ENCODE measurements at places on chromosomes 11 and 22. TPM values are rescaled to one million over a fixed set of nuclear protein-coding genes. Genes with fewer than 3 reads are reported as not detected.

- no peak overlapping the region for H3K27ac ChIP-seq
- H3K27me3 ChIP-seq: no peaks in the 10 kb centered on the region
- DNase-seq: no peak
- H3K4me3 ChIP-seq: no peak overlapping the region
- no peaks in the 10 kb centered on the region for H3K4me1 ChIP-seq
These were observed 147.2 kb downstream of the TRPC6 start for GRCh38 chr11:101436511-101437142.

DNA sequence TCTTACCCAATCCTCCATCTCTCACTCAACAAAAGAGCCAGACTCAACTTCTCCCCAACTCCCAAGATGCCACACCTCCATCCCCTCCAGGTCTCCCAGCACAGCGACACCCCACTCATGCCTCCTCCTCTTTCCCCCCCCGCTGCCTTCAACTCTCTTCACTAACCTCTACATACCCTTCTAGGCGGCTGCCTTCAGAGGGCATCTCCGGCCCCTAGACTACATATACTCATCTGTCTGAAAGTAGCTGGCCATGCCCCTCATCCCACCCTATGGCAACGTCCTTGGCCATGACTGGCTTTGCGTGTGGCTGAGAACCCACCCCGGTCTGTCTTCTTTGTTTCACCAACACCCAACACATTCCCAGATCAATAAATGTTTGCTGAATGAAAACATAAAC, 81.7 kb upstream of the TMEM45B start:
- no peaks in the 10 kb centered on the region for H3K4me1 ChIP-seq
- no peak for DNase-seq
- no peak overlapping the region for H3K27ac ChIP-seq
- H3K36me3 ChIP-seq: no peaks in the 10 kb centered on the region
- H3K4me3 ChIP-seq: no peak overlapping the region

- H3K27me3 ChIP-seq: no peaks in the 10 kb centered on the region
- no peaks in the 10 kb centered on the region for H3K36me3 ChIP-seq
- no peaks in the 10 kb centered on the region for H3K4me1 ChIP-seq
- peak; percentile 79 for DNase-seq
- peak overlapping the region; percentile 62 for H3K27ac ChIP-seq
These were observed 20.3 kb downstream of the WNT11 start for GRCh38 chr11:76185931-76186401.

The CREB3L1 gene
- total RNA-seq: 15.1 TPM

- H3K4me1 ChIP-seq: no peaks in the 10 kb centered on the region
- no peaks in the 10 kb centered on the region for H3K27me3 ChIP-seq
- H3K27ac ChIP-seq: no peak overlapping the region
These were observed 368.3 kb downstream of the SHANK2 start for GRCh38 chr11:70883973-70884623.

The FOLR3 gene
- not detected for total RNA-seq

The TRPC6 gene
- 0.93 TPM for total RNA-seq

DNA sequence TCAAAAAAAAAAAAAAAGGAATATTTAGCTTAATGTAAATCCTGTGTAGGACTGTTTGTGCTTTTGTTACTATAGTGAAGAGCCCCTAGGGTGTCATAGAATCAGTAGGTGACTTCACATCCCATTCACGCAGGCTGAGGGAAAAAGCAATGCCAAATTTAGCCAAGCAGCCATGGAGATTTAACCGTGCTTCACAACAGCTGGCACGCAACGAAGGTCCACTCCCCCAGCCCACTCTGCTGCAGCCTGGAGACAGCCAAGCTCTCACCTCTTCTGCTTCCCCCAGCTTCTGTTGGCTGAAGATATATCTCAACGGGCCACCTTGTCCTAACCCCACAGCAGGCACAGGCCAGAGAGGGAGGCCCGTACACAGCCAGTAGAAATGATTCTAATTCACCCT, 78.8 kb upstream of the BID start:
- no peak overlapping the region for H3K4me3 ChIP-seq
- peaks cover 38% of the 10 kb centered on the region for H3K4me1 ChIP-seq
- H3K36me3 ChIP-seq: no peaks in the 10 kb centered on the region
- DNase-seq: no peak
- no peaks in the 10 kb centered on the region for H3K27me3 ChIP-seq
- peak overlapping the region; percentile 98 for H3K27ac ChIP-seq

The OR5F1 gene
- not detected for total RNA-seq

The CCDC73 gene
- not detected for total RNA-seq

DNA sequence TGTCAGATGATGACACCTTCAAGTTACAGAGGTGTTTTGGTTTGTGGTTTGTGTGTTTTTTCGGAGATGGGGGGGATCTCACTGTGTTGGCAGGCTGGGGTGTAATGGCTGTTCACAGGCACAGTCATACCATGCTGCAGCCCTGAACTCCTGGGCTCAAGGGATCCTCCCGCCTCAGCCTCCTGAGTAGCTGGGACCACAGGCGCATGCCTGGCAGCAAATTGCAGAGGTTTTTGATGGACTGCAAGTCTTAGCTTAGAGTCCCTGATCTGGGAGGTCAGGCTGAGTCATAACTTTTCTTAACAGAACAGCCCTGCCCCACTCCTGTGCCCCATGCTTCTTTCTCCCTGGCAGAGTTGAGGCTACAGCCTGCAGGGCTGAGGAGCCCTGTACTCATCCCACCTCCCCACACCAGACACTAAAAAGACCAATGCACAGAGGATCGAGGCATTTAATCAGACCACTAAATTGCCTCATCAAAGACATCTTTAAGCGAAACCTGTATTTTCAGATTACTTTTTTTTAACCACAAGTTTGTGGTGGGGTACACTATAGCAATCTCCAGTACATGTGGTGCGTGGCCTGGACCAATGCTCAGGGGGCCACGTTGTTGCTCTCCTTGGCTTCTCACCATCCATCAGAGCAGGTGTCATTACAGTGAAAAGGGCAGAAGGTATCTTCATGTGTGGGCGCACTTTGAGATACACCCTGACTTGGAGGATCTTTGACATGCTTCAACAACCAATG, 17.1 kb upstream of the ADORA2A start:
- H3K4me1 ChIP-seq: peaks cover 35% of the 10 kb centered on the region
- H3K36me3 ChIP-seq: peaks cover 36% of the 10 kb centered on the region
- no peak overlapping the region for H3K4me3 ChIP-seq
- H3K27me3 ChIP-seq: no peaks in the 10 kb centered on the region
- DNase-seq: no peak

The MS4A12 gene
- not detected for total RNA-seq

- DNase-seq: no peak
- no peak overlapping the region for H3K27ac ChIP-seq
- H3K36me3 ChIP-seq: no peaks in the 10 kb centered on the region
- H3K27me3 ChIP-seq: no peaks in the 10 kb centered on the region
- no peaks in the 10 kb centered on the region for H3K4me1 ChIP-seq
- H3K4me3 ChIP-seq: no peak overlapping the region
These were observed 48.2 kb upstream of the FTH1 start for GRCh38 chr11:62015615-62016014.

DNA sequence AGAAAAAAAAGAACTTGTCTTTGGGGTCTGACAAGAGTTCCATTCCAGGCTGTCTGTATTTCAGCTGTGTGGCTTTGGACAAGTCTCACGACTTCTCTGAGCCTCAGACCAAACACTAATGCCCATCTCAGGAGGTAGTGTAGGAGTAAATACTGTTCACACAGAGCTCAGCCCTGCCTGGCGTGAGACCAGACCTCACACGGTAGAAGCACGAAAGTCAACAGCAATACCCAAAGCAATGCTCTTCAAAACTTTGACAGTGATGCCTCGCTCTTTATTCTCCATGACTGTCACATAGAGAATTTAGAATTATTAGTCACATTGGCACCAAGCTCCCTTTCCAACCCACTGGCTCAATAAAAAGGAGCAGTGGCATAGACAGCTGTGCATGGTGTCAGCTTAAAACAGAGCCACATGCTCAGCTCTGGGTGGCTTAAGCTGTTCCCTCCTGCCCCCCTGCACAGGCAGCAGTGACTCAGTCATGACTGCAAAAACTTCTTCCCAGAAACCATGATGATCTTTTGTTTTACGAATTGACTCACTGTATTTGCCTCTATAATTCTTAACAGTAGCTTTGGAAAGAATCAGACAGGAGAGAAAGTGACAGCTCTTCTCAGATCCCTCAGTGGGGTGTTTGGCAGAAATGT, 74.0 kb upstream of the PHF21B start:
- no peaks in the 10 kb centered on the region for H3K36me3 ChIP-seq
- DNase-seq: no peak
- H3K4me3 ChIP-seq: no peak overlapping the region
- H3K27ac ChIP-seq: no peak overlapping the region
- no peaks in the 10 kb centered on the region for H3K27me3 ChIP-seq

DNA sequence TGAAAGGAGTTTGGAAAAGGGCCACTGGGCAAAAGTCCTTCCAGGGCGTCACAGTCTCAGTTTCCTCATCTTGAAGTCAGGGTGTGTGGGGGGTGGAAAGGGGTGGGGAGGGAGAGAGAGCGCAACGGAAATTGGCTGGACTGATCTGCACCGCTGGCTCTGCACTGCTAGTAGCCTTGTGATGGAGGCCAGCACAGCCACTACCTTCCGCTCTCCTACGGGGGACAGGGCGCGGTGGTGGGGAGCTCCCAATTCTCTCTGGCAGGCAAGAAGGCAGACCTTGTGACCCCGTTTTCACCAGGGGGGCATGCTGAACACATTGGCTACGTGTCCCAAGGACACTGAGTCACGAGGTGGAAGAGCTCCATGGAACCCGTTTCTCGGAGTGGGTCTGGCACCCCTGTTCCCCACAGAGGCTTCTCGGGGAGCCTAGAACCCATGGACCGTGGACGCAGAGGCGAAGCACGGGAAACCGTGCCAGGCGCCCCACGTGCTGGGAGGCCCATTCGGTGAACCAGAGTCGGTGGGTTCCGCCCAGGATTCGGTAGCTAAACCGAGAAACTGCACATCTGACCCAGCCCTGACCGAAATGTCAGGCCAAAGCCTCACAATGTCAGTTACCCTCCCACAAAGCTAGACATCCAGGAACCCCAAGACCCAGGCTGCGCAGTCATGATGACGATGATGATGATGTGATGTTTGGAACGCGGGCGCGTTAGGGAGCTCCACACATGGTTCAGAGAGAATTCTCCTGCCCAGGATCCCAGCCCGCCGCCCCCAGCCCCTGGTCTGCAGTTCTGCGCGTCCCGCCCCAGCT, 28.3 kb upstream of the WNT11 start:
- H3K4me3 ChIP-seq: peak overlapping the region; percentile 75
- H3K4me1 ChIP-seq: peaks cover 12% of the 10 kb centered on the region
- H3K27me3 ChIP-seq: no peaks in the 10 kb centered on the region
- H3K36me3 ChIP-seq: no peaks in the 10 kb centered on the region
- peak; percentile 82 for DNase-seq

DNA sequence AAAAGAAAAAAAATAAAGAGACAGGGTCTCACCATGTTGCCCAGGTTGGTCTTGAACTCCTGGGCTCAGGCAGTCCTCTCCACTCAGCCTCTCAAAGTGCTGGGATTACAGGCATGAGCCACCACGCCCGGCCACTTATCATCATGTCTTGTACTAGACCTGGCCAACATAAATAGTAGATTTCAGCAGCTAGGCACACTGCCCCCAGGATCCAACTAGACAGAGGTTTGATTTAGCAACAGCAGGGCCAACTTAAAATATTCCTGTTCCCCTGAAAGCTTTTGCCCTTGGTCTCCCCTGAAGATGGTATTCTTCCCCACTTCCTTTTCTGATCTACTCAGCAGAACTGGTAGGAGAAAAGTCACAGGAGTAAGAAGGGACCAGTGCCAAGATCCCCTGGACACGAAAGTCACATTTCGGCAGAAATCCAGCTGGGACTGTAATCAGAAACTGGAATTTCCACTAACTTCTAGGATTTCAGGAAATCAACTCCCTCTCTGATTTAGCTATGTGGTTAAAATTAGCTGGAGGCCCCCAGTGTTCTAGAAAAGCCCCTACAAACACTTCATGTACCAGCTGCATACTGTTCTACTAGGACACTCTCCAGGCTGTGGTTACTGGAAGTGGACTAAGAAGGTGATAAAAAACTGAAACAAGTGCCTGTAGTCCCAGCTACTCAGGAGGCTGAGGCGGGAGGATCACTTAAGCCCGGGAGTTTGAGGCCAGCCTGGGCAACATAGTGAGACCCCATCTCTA, 8.9 kb upstream of the PPP2R1B start:
- H3K27ac ChIP-seq: peak overlapping the region; percentile 45
- peak; percentile 91 for DNase-seq
- H3K36me3 ChIP-seq: no peaks in the 10 kb centered on the region
- no peak overlapping the region for H3K4me3 ChIP-seq
- H3K4me1 ChIP-seq: no peaks in the 10 kb centered on the region

GRCh38 chr11:810040-810567, 337 bp downstream of the RPLP2 start:
- DNase-seq: no peak
- no peaks in the 10 kb centered on the region for H3K27me3 ChIP-seq
- H3K27ac ChIP-seq: peak overlapping the region; percentile 97
- peaks cover 30% of the 10 kb centered on the region for H3K36me3 ChIP-seq
- no peaks in the 10 kb centered on the region for H3K4me1 ChIP-seq
